Liver (tissue), 10 donors: ENCODE measurements at places on chromosomes 2 and 18. TPM values are rescaled to one million over a fixed set of nuclear protein-coding genes. Genes with fewer than 3 reads are reported as not detected.

DNA sequence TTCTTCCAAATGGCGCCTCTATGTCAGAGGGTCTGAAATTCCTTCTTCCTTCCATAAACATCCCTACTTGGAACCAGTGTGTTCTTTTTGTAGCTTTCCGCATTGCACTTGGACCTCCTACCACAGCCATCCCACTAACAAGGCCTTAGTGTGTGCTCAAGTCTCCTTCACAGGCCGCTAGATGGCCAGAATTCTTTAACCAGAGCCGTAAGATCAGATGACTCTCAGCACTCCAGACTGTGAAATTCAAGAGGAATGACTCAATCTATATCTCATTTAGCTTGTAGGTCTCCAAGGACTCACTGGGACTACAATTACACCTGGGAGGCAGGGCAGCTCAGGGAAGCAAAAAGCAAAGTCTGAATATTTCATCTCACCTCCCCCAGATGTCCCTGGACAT lies 298.9 kb downstream of the EIPR1 start:
- DNase-seq: no peak

DNA sequence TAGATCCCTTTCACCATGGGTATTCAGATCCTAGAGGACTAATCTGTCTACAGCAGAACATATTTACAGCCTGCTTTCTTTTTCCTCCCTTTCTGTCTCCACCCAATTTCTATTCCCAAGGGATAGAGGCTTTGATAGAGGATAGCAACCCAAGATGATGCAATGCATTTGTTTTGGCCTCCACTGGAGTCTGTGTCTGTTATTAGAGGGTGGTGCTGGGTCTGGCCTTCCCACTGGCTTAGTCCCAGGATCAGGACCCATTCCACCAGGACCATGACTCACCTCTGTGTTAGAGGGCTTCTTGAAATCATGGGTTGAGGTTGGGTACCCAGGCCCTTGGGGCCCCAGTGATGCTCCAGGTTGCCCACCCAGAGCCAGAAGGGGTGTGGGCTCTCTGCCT lies 239.7 kb upstream of the TNP1 start:
- DNase-seq: no peak

The KCNG2 gene
- total RNA-seq: 0.23 TPM

The IL1RL2 gene
- 1.3 TPM for total RNA-seq

- no peak for DNase-seq
These were observed 23.9 kb downstream of the COL4A3 start for GRCh38 chr2:227188292-227188691.

The LRRTM1 gene
- total RNA-seq: not detected

The CPLX4 gene
- not detected for total RNA-seq

The UCN gene
- total RNA-seq: 0.25 TPM

DNA sequence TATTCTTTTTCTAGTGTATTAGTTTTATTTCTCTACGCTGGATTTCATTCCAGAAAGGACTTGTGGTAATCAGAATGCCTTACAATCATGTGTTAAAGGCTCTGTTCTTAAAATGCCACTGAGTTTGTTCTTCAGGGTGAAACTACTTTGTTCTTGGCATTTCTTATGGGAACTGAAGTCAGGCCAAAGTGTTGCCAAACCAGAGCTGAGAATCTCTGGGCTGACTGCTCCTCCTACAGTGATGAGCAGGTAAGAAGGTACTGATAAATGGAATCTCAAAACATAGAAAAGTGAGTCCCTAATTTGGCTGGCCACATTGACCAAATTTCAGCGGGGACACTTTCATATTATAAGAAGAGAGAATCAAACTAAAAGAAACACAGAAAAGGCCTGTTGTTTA lies 55.1 kb upstream of the ZNF397 start:
- no peak for DNase-seq

GRCh38 chr2:126963390-126963789 lies 64.7 kb downstream of the TEX51 start:
- no peak for DNase-seq

The GALNT14 gene
- 1.1 TPM for total RNA-seq

The UGT1A3 gene
- not detected for total RNA-seq

The CHRNA1 gene
- not detected for total RNA-seq

The THSD7B gene
- 0.42 TPM for total RNA-seq

The CPO gene
- 0.25 TPM for total RNA-seq
